Articular chondrocyte of knee joint (primary cell): ENCODE measurements at places on chromosomes 7 and 10. TPM values are rescaled to one million over a fixed set of nuclear protein-coding genes. Genes with fewer than 3 reads are reported as not detected.

Gene TMEM209
- total RNA-seq, result 23.5 and 26.2 TPM in 2 replicates

Gene PLAC9
- total RNA-seq, result 25.4 and 28.7 TPM in 2 replicates

Gene CYP2E1
- 1.6 TPM in 2 replicates for total RNA-seq

Gene WDR86
- 6.1 and 9.0 TPM in 2 replicates for total RNA-seq

Gene SEC24C
- 47.0 and 49.2 TPM in 2 replicates for total RNA-seq

Gene CHRM2
- not detected in 2 replicates for total RNA-seq

Gene SPDYE6
- not detected in 2 replicates for total RNA-seq

Gene GRM3
- total RNA-seq, result not detected in 2 replicates

Gene EIF5AL1
- total RNA-seq, result 1.0 and 1.5 TPM in 2 replicates

Gene ZNF92
- total RNA-seq, result 5.2 and 11.0 TPM in 2 replicates

Gene COL13A1
- 0.43 TPM in 1 of 2 replicates, not detected in the other for total RNA-seq

Gene NODAL
- not detected in 2 replicates for total RNA-seq

Gene CALN1
- total RNA-seq, result not detected in 2 replicates

Gene GPNMB
- total RNA-seq, result 190 and 218 TPM in 2 replicates

Gene STEAP1B
- 26.2 and 32.1 TPM in 2 replicates for total RNA-seq

Gene GHRHR
- total RNA-seq, result not detected in 2 replicates

Gene ENKUR
- 0.76 and 0.78 TPM in 2 replicates for total RNA-seq

Gene ABCB4
- total RNA-seq, result 0.65 and 3.5 TPM in 2 replicates

Gene FOXP2
- 10.1 and 17.0 TPM in 2 replicates for total RNA-seq

Gene ZWINT
- 12.8 and 14.7 TPM in 2 replicates for total RNA-seq

Gene SERPINE1
- 116 and 247 TPM in 2 replicates for total RNA-seq
